ENCODE measurements at places on chromosomes 7 and 10.

GRCh38 chr7:38425509-38425908, 152.1 kb upstream of the TARP start:
- no peak for DNase-seq

- no peak for DNase-seq
These were observed 64.1 kb downstream of the PHTF2 start for GRCh38 chr7:77862691-77863090.

GRCh38 chr7:49707891-49708290, 65.5 kb upstream of the VWC2 start:
- DNase-seq, result no peak

GRCh38 chr7:12303495-12303894, 92.4 kb downstream of the TMEM106B start:
- no peak for DNase-seq

DNA sequence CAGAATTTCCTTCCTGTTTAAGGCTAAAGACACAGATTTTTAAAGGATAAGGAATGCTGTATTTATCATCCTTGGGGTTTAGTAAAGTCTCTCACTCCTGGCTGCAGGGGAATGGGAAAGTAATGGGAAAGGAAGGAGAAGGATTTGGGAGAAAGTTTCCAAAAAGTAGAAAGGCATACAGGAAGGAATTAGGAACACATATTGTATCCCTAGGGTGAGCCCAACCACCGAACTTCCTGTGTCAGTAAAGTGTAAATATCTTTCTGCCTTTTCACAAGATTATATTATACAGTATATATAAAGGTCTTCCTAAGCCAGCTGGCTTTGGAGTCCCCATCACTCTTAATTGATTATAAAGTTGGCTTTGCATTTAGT, 12.0 kb upstream of the UBE2D1 start:
- no peak for DNase-seq

GRCh38 chr7:100169147-100169850, 882 bp upstream of the GAL3ST4 start:
- DNase-seq, result no peak

GRCh38 chr7:128738570-128739047, 550 bp upstream of the CALU start:
- no peak for DNase-seq

- DNase-seq, result no peak
These were observed 72.7 kb downstream of the PTPRE start for GRCh38 chr10:127979566-127979965.

DNA sequence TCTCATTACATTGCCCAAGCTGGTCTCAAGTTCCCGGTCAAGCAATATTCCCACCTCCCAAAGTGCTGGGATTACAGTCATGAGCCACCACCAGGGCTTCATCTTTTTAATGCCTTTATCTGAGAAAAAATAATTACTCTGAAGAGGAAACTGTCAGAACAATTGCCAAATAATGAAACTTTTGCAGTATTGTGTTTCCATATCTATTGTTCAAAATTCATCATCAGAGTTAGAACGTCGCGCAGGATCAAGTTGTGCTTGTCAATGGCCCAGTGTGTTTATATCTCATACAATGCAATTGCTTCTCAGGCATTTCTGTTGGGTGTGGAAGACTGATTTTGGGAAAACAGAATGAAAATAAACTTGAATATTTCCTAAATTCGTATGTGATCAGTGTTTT, 143.1 kb downstream of the ARID5B start:
- DNase-seq, result no peak

DNA sequence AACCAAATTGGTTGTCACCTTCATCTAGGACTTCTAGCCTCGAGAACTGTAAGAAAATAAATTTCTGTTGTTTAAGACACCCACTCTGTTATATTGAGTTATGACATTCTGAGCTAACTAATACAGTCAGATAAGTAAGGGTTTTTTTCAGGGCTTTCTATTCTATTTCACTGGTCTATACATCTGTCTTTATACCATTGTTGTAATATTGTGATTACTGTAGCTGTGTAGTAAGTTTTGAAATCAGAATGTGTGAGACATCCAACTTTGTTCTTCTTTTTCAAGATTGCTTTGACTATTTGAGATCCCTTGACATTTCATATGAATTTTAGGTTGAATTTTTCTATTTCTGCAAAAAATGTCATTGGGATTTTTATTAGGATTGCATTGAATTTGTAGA, 7.5 kb downstream of the IFIT1 start:
- no peak for DNase-seq

DNA sequence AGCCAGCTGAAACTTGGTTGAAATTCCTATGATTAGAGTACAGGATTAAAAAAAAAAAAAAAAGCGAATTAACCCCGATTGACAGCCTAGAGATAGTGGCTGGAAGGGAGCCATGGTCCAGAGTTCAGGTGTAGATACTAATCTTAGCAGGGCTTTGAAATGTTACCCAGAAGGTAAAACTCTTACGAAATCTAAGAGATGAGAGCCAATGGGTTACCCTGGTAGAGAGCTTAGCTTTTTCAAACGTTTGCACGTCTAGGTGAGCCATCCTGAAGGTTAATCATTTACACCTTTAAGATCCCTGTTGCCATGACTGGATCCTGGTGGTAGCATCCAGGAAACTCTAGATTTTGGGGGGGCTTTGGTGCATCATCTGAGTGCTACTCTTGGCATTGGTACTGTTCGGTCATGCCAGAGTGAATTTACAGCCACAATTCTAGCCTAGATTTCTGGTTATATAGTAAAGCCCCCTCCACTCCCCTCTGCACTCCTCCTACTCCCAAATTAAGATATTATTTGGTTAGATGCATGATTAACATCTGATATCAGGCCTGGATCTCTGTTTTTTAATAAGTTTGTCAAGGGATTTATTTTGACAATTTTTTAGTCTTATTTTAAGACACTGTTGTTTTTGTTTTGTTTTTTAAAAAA, 1.2 kb downstream of the AGFG2 start:
- DNase-seq, result no peak

DNA sequence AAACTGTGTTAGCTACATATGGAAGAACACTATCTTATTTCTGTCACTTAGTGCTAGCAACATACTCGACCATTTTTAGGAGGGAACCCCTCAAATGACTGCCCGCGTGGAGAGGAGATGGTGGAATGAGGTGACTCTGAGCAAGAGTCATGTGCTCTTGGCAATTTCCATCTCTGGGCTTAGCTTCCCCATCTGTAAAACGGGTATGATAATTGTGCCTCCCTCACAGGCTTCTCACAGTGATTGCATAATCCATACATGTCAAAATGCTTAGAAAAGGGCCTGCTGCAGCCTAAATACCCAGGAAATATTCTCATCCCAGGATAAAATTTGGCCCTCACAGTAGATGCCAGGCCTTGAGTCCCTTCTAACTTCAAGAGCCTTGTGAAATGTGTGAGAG, 86.6 kb downstream of the WDFY4 start:
- DNase-seq, result no peak

DNA sequence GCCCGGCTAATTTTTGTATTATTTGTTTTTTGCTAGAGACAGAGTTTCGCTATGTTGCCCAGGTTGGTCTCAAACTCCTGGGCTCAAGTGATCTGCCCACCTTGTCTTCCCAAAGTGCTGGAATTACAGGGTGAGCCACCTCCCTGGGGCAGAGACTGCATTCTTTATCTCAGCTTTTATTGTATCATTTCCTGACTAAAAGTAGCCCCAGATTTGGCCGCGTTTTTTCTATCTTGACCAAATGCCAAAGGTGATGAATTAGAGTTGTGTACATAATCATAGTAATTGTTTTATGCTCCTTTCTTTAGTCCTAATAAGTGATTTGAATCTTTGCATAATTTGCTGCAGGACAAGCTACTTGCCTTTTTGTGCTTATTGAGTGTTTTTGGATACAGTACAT, 3.1 kb upstream of the SMNDC1 start:
- DNase-seq, result no peak

DNA sequence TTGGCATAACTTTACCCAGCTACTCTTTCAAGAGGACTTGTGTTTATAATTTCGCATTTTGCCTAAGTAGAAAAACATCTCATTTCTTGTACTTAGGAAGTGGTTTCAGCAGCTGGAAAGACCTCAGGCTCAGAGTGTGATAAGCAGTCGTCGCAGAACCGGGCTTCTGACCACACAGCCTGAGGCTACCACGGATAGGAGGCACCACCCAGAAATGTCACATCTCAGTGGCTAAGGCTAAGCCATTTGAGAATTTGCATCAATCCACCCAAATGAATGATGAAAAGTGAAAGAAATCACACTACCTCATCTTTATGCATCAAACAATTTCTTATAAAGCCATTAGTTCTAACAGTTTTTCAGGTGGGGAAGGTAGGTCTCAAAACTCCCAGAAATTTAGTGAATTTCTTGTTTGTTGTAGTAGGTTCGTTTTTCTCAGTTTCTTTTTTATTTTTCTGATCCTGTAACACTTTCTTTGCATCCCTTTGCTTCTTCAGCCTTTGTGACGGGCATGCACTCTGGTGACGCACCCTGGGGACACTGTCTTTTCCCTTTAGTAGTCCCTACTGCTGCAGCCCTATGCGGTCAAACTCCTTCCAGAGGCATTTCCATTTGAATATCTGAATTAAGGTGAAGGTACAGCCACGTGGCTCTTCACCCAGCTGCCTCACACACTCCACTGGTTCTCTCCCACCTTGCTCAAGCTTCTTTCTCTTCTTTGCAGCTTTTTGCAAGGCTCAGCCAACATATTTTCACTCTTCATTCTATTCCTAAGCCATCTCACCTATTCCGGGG, 68.5 kb downstream of the MAP3K8 start:
- DNase-seq, result no peak

- no peak for DNase-seq
These were observed 101.4 kb downstream of the C10orf105 start for GRCh38 chr10:71618176-71618575.

GRCh38 chr10:72201293-72201692, 14.5 kb upstream of the ANAPC16 start:
- DNase-seq, result no peak

GRCh38 chr10:423178-423577, 266.3 kb downstream of the DIP2C start:
- DNase-seq, result no peak

DNA sequence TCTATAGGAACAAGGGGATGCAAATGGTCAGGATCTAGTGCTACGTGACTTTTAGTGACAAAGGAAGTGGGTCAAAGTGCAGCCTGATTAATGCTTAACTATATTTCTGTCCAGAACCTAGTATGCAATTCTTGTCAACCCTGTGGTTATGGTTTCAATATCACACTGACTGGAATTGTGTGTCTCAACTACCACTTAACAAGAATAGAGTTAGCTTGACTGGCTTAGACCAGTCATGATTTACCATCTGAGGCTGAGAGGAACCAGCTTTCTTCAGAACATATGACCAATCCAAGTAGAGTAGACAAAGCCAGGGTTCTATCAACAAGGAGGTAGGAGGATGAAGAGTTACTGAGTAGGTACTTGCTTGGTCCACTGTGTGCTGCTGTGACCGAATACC, 54.4 kb downstream of the MYPN start:
- DNase-seq, result no peak

DNA sequence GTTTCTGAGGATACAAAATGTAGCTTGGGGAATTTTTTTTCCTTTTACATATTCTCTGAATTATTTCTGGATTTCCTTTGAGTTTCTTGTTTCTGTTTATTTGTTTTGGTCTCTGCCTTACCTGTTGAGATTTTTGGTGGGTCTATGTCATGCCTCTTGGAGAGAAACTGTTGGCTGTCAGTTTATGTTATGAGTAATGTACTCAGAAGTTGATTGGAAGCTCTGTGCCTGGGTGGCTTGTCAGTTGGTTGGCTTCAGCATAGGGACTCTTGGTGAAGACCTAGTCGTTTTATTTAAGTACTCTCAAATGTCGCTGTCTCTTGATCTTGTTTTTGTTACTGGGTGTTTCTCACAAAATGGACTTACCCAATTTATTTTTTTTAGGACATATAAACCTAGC, 132.4 kb downstream of the CDK14 start:
- DNase-seq, result no peak

DNA sequence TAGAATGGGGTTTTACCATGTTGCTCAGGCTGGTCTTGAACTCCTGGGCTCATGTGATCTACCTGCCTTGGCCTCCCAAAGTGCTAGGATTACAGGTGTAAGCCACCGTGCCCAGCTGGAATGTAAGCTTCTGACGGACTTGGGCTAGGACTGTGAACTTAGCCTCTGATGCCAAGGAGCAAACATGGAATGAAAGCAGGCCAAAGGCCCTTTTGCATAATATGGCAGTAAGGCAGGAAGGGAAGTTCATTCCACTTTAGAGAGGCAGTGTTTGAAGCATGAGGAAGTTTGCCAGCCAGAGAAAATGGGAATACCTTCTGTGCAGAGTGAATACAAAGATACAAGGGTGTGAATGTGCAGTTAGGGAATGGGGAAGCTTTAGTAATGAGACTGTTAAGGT, 20.3 kb downstream of the VCL start:
- no peak for DNase-seq

DNA sequence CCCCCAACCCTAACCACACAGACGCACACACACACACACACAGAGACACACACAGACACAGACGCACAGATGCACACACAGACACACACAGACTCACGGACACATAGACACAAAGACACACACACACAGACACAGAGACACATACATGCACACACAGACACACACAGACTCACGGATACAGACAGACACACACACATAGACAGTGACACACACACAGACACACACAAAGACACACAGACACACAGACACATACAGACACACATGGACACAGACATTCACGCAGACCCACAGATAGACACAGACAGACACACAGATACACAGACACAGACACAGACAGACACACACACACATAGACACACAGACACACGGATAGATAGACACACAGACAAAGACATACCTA, 2.1 kb downstream of the CALML5 start:
- no peak for DNase-seq

DNA sequence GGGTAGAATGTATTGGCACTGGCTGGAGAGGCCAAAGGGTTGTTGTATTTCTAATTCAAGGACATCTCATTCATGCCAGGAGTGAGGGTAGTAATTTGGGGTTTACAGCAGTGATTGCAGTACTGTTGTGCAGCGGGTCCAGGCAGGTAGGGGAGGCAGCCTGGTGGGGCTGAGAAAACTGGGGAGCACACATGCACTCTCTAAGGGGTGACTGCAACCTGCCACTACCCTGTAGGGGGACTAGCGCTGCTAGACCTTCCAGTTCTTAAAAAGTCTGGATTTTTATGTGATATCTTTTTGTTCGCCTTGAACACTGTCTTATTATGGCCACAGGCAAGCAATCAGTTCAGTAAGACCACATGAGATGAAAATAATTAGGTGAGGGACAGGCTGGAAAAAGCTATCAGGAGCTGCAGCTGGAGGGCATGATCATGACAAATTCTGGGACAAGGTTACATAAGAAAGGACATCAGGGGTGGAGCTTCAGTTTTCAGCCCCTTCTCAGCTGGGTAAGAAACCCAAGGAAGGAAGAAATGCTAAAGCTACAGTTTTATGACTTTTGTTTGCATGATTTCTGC, 149.0 kb downstream of the ARHGAP21 start:
- no peak for DNase-seq

All from AG08396 (cell line).